ENCODE measurements at places on chromosomes 16 and 17.

DNA sequence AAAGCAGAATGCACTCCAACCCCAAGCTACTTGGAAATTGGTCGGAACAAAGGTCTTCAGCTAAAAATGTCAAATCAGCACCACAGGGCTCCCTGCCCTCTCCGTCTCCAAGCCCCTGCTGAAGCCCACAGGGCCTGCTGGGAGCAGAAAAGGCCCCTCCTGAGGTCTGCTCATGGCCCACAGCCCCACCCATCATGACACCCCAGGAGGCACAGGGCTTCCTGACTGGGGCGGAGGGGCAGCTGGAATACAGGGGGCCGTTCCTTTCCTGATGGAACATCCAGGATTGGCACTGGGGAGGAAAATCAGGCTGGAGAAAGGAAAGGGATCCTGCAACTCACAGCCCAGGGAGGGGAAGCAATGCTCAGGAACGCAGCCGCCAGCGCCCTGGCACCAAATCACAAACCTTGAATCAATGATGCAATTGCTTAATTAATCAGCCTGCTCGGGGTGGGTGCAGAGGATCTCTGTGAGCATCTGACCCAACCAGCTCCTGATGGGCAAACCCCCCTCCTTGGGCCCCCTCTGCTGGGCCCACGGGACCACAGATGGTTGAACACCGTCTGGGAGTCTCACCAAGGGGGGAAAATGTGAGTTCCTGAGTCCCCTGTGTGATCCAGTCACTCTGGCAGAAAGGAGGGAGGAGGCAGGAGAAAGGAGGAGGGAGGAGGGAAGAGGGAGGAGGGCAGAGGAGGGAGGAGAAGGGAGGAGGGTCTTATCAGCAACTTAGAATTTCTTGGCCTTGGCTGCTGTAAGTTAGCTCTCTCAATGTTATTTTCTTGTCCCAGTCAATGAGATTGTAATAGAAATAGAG lies 155.5 kb downstream of the ZNF423 start:
- DNase-seq: no peak

DNA sequence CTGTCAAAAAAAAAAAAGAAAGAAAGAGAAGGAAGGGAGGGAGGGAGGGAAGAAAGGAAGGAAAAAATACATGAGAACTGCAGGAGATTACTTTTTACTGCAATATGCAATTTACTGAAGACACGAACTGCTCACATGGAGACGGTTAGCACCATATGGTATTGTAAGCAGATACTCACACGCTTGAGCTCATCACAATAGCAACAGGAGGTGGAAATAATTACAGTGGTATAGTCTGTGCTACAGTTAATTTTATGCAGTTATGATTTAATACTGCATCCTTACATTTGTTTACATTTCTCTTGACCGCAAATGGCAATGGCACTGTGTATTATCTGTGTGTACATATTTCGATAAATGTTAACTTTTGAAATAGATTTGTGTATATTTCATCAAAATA lies 21.4 kb upstream of the SLC46A1 start:
- DNase-seq: no peak

DNA sequence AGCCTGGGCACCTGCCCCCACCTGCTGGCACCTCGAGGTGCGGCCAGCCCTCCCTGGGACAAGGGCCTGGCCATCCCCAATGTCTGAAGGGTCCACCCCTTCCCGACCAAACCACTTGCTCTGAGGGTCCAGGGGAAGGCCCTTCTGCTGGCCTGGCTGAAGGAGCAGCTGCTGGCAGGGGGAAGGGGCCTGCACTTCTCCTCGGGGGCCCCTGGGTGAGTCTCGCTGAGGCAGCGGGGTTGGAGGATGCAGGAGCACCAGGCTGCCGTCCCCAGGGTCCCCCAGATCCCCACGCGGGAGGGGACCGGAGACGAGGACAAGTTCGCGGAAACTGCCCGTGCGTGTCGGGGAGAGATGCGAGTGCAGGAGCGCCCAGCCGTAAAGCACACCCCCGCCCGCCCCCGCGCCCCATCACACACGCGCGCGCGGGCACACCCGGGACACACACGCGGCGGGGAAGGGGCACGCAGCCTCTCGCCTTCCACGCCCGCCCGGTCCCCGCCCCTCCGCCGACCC lies 725 bp upstream of the CACNA1H start:
- DNase-seq: peak; percentile 44

DNA sequence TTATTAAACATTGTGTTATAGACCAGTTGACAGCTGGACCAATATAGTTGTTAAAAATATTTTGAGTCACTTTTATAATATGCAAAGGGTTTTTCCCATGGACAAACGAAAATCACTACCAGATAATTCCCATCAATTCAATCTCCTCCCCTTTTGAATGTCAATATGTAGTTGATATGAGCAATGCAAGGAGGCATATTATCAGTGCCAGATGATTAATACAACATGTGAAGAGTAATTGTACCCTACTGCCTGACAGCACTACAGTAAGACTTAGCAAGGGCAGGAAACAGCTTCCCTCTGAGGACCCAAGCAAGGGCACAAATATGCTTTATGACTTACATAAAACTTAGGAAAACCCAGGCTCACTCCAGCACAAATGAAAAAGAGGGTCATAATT lies 17.3 kb downstream of the KANSL1 start:
- DNase-seq: no peak

- peak; percentile 28 for DNase-seq
These were observed 26.0 kb upstream of the ADCY9 start for GRCh38 chr16:4142268-4142667.

- DNase-seq: no peak
These were observed 8.2 kb downstream of the SLC6A2 start for GRCh38 chr16:55663765-55664677.

GRCh38 chr17:57115377-57115776 lies 30.3 kb downstream of the AKAP1 start:
- no peak for DNase-seq

- no peak for DNase-seq
These were observed 443.3 kb downstream of the HAPSTR1 start for GRCh38 chr16:9534759-9535158.

DNA sequence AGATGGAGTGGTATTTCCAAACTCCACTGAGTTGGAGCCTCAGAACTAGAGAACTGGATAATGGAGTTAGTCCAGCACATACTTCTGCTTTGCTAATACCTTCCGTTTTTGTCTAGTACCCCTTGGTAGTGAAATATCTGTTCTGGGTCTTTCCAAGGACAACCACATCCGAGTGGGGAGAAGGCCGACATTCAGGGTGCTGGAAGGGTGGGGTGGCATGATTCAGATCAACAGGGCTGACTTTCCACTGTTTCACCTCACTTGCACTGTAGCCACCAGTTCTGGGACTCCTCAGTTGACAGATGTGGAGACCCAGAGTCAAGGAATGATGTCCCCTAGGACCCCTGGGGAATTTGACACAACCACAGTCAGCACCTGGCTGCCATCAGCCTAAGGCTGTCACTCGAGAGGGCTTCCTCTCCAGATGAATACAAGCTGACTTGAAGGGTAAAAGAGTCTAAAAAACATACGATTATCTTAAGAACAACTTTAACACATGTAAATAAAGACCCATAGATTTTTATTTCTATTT lies 84.8 kb upstream of the HNF1B start:
- no peak for DNase-seq

DNA sequence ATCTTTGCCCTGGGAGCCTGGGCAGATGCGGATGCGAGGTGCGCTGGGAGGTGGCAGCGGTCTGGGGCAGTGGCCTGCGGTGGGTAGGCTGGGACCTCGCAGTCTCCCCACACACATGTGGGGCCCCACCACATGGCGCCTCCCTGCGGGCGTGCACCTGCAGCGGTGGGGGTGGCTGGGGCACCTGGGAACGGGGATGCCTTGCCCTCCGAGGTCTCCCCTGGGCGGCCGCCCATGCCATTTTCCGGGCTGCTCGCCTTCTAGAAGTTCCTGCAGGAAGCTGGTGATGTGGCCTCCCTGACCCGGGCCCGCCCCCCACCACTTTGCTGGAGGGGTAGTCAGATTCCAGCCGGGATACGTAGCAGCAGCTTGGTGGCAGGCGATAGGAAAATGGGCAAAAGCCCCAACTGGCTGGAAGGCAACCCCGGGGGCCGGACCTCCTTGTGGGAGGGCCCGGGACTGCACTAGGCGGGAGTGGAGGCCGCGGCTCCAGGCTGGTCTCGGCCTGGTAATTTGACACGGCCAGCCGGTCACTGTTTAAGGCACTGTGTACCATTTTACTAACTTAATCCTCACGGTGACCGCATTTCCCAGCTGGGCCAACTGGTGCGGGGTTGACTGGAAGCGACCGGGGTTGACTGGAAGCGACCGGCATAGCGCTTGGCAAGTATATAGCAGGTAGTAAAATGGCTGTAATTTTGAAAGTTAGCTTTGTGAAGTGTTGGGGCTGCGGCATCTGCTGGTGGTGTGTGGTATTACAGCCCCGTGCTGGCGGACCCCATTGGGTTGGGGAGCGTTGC lies 38.5 kb downstream of the IGF2BP1 start:
- no peak for DNase-seq

DNA sequence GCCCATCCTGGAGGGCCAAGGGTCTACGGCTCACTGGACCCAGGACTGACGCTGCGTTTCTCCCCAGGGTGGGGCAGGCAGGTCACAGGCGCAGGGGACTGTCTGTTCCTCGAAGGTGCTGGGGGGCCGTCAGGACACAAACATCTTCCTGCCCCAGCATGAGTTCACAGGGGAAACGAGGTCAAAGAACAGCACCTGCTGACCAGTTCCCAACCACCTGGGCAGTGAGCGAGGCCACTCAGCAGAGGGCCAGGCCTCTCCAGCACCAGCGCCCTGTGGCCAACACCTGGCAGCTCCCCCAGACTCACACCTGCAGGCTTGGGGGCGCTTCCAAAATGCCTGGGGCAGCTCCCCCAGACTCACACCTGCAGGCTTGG lies 29.7 kb downstream of the TIMM22 start:
- no peak for DNase-seq

Measured in T-helper 1 cell (primary cell).